Activated CD8-positive, alpha-beta memory T cell treated with anti-CD3 and anti-CD28 coated beads for 1 hour (primary cell): ENCODE measurements at places on chromosomes 4 and X.

- no peak for DNase-seq
Measured at GRCh38 chrX:22392133-22392948, 119.6 kb downstream of the CBLL2 start.

DNA sequence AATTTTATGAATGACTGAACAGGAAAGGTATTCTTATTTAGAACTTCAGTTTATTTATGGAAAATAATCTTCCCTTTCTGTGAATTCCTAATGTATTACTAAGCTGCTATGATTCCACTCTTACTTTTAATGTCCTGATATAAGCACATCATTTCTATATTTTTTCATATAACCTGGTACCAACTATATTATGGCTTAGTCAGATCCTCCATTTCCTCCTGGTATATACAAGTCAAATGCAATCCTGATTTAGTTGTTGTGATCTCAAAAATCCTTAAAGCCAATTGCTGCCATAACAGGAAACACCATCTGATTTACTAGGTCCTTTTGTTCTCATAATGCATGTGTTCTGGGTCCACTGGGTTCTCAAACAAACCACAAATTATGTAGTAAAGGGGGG is 26.8 kb downstream of the TRMT2B start:
- DNase-seq = no peak

GRCh38 chrX:11641349-11642065 is 24.2 kb downstream of the ARHGAP6 start:
- DNase-seq = no peak

DNA sequence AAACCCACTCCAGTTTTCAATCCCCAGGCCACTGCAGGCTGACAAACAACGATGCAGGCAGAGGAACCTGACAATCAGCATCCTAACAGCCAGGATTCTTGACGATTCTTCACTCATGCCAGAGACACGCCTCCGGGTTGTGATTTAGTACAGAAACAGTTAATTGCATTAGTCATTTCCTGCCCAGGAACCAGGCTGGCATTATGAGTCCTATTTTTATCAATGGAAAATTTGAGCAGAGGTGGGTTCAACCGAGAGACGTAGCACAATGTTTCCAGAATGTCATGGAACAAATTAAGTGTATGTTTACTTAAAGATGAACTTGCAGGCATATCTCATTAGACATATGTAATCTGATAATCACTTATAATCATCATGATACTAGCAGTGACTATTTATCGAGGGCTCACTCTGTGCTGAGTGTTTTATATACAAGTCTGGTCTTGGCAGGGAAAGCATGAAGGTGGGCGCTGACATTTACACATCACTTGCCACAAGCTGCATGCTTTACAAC is 159.7 kb downstream of the NSUN7 start:
- DNase-seq = no peak

DNA sequence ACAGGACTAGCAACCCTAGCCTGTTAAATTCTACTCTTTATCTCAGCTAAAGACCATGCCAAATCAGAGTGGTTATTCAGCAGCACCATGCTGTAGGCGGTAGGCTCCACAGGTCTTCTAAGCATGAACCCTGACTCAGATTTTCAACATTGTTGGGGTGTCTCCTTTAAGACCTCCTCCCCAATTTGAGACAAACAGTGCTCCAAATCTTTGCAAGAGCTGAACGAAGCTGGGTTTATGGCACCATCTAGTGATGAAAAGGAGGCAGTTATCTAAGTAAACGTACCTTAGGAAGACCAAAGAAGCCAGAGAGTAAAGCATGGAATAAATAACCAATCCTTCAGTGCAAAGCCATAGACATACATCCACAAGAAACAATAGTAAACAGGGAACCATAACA is 334.5 kb upstream of the SLC7A11 start:
- no peak for DNase-seq
